Endodermal cell (in vitro differentiated cells): ENCODE measurements at places on chromosomes 6 and 20.

- peak; percentile 90 for DNase-seq
These were observed 26.1 kb downstream of the LOC128125822 start for GRCh38 chr6:63598049-63599036.

GRCh38 chr6:34630040-34630439 is 66.5 kb downstream of the ILRUN start:
- DNase-seq: no peak

GRCh38 chr6:77133031-77133430 is 330.3 kb downstream of the HTR1B start:
- no peak for DNase-seq

DNA sequence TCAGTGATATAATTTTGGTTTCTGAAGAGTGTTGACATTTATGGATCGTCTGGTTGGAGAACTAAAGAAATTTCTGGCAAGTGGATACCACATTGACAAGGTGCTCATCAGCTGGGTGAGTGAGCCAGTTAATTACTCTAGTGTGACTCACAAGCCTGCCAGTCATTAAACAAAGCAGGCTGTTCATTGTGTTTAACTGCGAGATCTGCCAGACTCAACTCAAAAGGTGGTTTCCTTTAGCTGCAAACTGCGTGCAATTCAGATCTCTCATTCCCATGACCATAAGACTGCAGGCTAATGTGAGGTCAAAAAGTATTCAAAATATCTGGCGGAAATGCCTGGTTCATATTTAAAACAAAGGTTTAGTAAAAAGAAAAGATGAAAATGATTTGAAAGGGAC is 32.5 kb upstream of the IYD start:
- no peak for DNase-seq

GRCh38 chr6:114389111-114389510 is 46.3 kb upstream of the HS3ST5 start:
- DNase-seq: no peak

- DNase-seq: no peak
These were observed 101.2 kb downstream of the SLC35B3 start for GRCh38 chr6:8334113-8334512.

DNA sequence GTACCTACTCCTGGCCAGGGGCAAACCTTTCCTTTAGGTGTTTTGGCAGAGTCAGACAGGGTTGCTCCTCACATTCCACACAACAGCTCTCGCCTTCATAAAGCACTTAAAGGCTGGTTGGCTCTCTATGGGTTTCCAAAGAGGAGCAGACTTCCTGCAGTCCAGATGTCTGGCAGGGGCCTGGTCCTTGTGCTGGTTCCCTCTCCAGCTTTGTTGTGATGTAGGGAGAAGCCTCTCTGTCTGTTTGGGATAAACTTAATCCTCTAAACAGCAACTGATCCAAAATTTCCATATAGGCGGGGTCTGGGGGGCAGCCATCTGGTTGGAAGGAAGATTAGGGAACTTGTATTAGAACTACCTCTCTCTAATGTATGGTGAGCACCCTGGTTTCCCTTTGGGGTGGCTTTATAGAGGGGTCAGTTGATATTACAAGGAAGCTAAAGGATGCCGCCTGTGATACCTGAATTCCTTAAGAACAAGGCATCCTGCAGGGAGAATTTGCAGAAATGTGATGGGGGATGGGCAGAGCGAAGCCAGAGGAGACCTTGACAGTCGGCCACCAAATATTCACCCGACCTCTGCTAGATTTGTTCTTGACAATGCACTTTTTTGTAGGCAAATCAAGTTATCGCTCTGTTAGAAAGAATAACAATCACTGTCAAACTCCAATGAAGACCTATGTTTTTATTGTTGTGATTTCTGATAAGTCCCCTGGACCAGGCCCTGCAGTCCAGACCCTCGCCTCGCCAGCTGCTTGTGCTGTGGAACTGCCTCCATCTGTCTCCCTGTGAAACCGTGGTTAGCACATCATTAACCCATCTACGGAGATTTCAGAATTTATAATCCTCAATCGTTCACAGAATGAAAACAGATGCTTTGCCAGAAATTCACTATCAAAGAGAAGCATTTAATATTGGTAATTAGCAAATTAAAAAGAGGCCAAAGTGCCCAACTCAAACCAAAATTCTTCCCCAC is 94.0 kb upstream of the RALGAPA2 start:
- DNase-seq: peak; percentile 75

DNA sequence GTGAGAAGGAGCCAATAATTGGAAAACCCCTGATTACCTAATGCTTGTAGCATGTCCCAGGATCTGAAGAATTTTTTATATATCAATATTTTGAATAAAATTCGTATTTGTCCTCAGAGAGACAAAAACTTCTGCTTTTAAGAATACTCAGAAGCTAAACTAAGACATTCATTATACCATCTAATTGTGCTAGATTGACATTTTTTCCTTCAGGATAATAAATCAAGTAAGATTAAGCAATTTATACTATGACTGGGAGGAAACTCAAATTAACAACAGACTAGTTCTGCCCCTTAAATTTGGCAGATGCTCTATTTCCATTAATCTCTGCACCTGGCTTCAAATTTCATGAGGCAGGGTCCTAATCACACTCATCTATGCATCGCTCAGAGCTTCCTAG is 291.4 kb downstream of the PLCB1 start:
- no peak for DNase-seq

DNA sequence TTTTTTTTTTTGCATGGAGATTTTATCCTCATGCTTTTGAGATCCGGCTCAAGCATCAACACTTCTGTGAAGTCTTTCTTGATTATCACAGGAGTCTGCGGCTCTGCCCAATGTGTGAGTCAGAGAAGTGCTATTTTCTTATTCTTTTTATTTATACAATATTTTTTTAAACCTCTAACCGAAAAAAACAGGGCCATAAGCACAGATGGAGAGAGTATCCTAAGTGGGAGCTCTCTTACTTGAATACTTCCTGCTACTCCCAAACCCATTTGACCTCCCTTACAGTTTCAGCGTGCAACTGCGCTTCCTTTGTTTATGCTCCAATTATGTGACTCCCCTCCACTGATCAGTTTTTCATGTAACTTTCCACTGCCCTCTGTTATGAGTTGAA is 8.7 kb upstream of the ATXN1 start:
- DNase-seq: no peak

DNA sequence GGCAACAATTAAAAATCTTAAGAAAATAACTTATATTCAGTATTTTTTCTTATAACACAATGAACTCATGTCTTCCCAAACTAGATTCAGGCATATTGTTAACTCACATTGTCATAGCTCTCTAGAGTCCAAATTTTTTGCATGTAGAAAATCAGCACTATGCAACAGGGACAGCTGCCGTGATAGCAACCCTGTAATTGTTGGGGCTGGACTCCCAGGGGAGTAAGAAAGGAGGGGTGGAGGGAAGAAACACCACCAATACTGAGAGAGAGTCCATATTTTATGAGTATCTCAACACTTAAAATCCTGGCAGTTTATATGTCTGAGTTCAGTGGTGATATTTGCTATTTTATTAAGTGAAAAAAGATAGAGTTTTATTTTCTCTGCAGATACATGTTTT is 89.6 kb upstream of the HS3ST5 start:
- peak; percentile 41 for DNase-seq
